ENCODE measurements at places on chromosomes 1 and 21.

- DNase-seq: peak; percentile 25
Observed at GRCh38 chr1:87956750-87957149, 628.1 kb downstream of the LMO4 start.

DNA sequence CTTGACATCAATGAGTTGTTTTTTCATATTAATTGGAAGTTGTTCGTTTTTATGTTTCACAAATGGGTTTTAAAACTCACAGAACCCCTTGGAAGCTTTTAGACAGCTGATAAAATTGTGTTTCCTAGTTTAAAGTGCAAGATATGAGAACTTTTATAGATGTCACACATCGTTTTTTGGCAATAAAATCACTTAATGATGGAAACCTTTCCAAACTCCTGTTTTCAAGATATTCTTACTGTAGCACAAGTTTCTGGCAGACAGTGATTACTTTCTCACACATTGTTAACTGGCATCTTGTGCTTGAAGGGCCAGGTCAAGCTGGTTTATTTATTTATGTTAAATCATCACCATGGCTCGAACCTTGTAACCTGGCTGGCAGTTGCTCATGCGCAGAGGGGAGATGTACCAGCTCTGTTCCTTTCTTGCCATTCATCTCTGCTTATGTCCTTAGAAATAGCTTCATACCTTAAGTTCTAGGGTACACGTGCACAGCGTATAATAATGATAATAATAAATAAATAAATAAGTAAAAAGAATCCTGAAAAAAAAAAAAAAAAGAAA lies 10.2 kb upstream of the RCAN1 start:
- no peak for DNase-seq

GRCh38 chr1:235933017-235933765 lies 66.5 kb upstream of the LYST start:
- DNase-seq: no peak

GRCh38 chr1:112954017-112954650 lies 1.9 kb downstream of the SLC16A1 start:
- DNase-seq: no peak

DNA sequence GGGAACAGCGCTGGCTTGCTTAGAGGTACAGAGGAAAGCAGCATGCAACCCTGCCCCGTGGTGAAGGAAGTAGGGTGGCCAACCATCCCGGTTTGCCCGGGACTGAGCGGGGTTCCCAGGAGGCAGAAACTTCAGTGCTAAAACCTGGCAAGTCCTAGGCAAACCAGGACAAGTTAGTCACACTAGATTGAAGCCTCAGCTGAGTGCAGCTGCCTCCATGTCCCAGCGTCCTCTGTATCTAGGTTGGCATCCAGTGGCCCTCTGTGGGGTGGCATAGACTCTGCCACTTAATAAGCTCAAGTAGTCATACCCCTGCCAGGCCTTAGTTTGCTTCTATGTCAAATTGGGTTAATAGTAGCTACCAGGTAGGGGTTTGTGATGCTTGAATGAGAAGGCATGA lies 67.1 kb downstream of the ATP2B4 start:
- no peak for DNase-seq

DNA sequence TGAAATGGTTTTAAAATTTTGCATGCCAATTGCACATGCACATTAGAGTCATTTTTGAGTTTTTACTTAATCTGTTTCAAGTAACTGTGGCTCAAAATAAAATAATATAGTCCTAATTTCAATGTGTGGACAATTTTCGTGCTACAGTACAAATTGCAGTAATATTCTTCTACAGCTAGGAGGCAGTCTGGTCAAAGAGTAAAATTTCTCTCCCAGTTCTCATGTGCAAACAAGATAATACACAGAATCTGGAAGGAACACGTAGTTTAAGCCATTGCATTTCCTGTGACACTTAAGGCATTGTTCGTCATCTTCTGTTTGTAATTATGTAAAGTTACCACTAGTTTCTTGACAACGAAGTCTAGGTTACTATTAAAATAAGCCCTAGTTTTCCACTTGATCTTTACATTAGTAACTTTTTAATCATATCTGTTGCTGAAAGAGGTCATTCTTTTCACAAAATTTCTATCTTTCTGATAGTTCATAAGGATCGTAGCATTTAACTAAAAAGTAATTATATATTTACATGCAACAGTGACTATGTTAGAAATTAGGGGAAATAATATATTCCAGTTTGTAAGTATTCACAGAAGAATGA lies 28.9 kb downstream of the ODR4 start:
- DNase-seq: peak; percentile 70

DNA sequence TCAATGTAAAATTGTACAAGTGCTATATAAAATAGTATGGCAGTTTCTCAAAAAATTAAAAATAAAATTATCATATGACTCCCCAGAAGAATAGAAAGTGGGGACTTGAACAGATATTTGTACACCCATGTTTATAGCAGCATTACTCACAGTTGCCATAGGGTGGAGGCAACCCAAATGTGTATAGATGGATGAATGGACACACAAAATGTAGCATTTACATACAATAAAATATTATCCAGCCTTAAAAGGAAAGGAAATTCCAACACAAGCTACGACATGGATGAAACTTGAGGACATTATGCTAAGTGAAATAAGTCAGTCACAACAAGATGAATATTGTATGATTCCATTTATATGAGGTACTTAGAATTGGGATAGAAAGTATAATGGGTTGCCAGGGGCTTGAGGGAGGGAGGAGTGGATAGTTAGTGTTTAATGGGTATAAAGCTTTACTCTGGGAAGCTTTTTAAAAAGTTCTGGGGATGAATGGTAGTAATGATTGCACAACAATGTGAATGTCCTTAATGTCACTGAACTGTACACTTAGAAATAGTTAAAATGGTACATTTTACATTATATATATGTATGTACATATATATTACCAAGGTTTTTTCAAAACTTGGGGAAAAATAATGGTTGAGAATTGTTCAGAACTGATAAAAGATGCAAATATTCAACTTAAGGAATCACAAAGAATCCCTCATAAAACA lies 53.0 kb upstream of the ADORA3 start:
- DNase-seq: no peak

DNA sequence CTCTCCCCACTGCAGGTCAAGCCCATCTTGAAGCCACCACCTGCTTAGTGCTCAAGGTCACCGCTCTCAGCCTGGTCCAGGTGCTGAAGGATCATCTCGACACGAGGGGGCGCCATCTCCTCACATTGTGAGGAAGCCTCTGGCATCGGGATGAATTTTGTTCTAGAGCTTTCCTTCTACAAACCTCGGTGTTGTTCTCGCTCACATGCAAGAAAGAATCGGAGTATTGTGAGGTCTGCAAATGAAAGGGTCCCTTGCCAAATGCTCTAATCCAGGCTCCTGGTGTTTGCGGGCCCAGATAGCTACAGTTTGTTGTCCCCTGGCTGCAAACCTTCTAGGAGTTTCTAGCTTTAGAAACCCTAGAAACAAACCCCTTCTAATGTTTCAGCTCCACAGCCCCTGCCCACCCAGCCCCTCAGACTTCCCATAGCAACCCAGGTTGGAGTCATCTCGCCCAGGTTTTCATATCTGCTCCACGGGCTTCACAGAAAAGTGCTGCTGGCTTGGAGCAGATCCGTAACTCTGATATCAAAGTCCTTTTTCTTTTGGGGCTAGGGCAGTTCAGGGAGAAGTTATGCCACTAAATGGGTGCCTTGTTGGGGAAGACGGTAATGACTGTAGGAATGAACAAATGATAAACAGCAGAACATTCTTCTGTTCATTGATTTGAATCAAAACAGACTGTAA lies 8.6 kb upstream of the ATP5PO start:
- DNase-seq: peak; percentile 84

DNA sequence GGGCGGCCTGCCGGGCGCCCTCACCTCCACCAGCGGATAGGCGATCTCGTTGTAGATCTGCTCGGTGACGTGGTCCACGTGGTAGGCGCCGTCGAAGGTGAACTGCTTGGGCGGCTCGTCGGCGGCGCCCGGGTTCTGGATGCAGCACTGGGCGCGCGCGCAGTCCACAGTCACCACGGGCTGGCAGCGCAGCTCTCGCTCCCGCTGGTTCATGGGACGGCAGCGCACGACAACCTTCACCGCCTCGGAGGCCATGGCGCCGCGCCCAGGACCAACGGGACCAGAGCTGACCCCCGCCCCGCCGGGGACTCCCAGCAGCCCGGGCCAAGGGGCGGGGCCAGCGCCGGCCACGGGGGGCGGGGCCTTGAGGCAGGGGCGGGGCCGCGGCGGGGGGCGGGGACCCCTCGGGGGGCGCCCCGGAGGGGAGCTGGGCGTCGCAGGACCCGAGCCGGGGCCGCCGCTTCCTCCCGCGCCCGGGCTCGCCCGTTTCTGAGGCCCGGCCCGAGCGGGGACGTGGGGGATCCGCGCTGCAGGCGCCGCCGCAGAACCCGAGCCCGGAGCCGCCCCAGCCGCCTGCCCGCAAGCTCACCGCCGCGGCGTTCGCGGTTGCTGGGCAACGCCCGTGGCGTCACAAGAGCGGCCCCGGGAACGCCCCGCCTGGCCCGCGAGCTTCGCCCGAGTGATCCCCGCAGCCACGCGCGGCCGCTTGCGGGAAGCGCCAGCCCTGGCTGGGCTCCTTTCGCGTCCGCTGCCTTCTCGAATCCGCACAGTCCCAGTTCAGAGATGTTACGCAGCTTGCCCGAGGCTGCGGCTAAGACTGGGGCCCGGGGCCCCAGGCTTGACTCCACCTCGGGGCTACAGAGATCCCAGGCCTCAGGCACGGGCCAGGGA lies at the start of gene KIF17:
TSS of gene KIF17 (minus strand) at position 556 of the 891 bp plus-strand sequence. CDS start at position 255, 301 bp downstream.
- DNase-seq: peak; percentile 91

GRCh38 chr21:33075128-33075527 lies 5.2 kb downstream of the OLIG1 start:
- no peak for DNase-seq

GRCh38 chr1:94988356-94988755 lies 61.4 kb upstream of the CNN3 start:
- DNase-seq: no peak

DNA sequence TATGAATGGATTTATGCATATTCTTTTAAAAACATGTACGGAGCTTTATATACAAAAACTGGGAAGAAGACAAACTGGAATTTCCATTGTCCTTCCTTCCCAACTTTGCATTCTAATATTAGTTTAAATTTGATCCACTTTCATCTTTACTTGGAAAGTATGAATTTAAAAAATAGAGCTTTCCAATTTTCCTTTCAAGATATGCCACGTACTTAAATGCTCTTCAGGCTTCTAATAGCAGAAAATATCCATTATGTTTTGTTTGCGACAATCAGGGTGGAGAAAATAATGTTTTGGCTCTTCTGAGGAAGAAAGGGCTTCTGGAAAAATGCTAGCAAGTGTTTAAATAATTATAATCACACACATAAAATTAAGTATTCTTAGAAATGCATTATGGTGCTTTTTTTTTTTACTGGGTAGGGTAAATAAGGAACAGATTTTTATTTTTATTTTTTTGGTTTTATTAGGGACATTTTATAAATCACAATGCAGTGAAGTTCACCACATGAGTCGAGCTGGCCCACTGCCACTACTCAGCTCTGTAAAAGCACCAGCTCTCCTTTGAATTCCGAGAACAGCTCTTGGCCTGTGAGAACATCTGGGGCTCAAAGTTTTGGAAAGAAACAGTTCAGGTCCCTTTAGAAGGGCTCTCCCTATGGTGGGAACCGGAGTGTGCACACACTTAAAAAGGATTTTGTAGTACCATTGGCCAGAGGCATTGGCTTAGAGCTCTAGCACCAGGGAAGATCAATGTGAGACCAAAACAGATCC lies 287.4 kb upstream of the LYPLAL1 start:
- peak; percentile 19 for DNase-seq

- no peak for DNase-seq
Observed at GRCh38 chr1:179590671-179591070, 961 bp upstream of the TDRD5 start.

- peak; percentile 38 for DNase-seq
Observed at GRCh38 chr1:94962409-94963265, 35.7 kb upstream of the CNN3 start.

- DNase-seq: peak; percentile 47
Observed at GRCh38 chr1:27348861-27349783, 7.3 kb downstream of the SYTL1 start.

DNA sequence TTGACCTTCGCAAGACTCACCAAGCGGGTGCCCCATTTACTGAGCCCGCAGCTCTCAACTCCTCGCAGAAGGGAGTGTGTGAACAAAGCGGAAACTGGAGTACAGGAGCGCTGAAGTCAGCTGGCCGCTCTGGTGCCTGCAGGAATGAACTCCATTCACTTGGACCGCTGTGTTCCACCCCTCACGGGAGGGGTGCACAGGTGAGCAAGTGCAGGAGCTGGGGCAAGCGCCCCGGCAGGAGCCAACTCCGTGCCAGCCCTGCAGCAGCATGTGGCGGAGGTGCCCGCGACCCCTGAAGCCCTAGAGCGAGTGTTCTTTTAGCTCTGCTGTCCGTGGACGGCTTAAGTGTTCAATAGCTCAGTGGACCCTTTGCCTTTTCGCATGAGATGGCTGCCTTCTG lies 471.6 kb upstream of the ADGRL4 start:
- no peak for DNase-seq

DNA sequence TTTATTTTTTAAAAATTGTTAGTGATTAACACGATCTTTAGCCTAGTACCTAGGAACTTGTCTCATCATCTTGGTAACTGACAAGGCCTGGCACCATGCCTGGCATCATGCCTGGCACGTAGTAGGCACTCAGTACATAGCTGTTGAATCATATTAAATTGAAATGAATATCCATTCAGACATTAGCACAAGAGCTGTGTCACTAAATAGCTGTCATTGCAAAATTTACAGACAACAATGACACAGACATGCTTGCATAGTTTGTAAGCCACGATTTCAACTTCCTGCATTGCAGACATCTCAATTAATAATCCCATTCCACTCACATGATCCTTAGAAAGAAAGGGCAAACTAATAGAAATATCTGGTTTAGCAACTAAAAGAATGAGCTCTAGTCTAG lies 15.4 kb upstream of the PHACTR4 start:
- peak; percentile 72 for DNase-seq

DNA sequence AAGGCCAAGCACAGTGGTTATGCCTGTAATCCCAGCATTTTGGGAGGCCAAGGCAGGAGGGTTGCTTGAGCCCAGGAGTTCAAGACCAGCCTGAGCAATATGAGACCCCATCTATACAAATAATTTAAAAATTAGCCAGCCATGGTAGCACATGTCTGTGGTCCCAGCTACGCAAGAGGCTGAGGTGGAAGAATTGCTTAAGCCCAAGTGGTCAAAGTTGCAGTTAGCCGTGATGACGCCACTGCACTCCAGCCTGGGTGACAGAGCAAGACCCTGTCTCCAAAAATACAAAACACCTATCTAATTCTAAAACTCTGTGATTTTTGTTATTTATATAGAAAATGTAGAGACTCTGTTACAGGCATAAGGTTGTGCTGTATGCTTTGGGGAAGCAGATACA lies 44.2 kb upstream of the ZYG11A start:
- no peak for DNase-seq

DNA sequence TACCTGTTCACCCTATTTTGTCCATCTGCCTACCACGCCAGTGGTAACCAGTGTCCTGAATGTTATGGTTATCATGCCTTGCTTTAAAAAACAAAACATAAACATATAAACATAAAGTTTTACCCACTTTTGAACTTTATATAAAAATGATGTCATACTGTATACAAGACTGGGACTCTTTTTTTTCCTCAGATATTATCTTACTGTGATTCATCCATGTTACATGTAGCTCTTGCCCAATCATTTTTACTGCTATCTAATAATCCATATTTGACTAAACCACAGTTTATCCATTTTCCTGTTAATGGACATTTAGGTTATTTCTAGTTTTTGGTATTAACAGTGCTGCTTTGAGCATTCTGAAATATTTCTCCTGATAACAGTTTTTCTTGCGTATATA lies 78.8 kb downstream of the GPR161 start:
- peak; percentile 23 for DNase-seq

Measured in GM03348 (cell line).